Left ventricle myocardium inferior (tissue), 1 donor: ENCODE measurements at places on chromosomes 7 and 10.
A peak's percentile ranks its signal among the peaks of the same experiment; 100 is the strongest.

GRCh38 chr10:90461437-90462155 is 396.2 kb downstream of the HTR7 start:
- DNase-seq: no peak

- DNase-seq: no peak
Measured at GRCh38 chr10:15864419-15864818, 4.1 kb upstream of the MINDY3 start.

GRCh38 chr10:80448209-80448942 is 5.7 kb upstream of the TSPAN14 start:
- no peak for DNase-seq

DNA sequence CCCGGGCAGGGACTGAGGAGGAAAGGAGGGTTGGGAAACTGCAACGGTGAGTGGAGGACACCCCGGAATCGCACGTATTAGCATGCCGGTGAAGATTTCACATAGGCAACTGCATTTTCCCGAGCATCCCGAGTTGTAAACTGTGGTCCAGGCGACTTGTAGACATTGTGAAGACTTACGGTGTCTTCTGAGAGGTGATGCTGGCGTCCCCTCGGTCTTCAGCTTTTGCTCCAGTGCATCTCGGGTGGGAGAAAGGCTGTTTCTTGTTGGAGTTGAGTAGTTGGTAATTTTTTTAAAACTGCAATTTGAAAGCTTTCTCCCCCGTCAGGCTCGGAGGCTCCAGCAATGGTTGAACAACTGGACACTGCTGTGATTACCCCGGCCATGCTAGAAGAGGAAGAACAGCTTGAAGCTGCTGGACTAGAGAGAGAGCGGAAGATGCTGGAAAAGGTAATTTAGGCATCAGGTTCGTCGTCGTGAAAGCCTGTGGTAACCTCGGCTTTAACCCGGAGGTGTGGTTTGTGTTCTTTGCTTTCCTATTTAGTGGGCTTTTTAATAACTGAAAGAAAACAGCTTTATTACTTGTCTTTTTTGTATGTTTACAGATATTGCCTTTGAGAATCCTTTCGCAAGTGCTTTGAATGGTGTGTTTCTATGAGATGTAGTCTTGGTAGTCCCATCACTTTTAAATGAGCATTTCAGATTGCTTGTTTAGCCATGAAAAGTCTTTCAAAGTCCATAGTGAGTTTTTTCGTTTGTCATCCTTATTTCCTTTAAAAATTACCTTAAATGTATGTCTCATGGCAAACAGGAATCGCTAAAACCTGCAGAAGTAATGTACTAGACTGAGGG is 687 bp downstream of the HELLS start:
- no peak for DNase-seq

- peak; percentile 78 for DNase-seq
Measured at GRCh38 chr7:45923290-45923689, 2.2 kb upstream of the IGFBP3 start.
